ENCODE measurements at places on chromosomes 16 and 17.

DNA sequence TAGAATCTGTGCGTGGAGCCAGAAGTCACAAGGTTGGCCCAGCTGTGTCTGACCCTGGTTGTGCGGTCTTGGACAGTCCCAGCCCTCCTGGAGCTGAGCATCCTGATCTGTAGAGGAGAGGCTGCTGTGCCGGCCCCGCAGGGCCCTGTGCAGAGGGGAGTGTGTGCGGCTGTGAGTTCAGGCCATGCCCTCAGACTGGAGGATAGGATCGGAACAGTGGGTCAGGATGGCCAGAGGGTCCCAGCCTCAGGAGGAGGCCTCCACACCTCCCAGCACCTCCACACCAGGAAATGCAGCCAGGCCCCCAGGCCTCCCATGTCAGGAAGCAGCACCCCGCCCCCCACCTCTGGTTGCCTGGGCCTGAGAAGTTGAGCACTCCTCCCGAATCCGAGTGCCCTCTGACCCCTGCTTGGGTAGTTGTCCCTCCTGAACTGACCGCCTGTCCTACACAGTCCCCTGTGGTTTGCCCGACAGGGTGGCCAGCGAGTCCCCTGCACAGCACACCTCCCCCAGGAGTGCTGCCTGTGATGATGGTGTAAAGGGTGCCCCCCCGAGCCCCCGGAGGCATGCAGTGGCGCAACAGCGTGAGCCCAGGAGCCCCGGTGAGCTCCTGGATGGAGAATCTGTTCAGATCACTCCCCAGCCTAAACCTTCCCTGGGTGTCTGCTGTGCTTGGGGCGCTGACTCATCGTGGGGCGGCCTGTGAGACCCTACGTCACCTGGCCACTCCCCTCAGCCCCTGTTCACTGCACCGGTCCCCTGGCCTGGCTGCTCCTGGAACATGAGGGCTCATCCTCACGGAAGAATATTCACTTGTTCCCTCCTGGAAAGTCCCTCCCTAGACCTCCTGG, 285.2 kb downstream of the SEC14L1 start:
- DNase-seq, result no peak

GRCh38 chr16:76035689-76036088, 241.5 kb upstream of the CNTNAP4 start:
- no peak for DNase-seq

DNA sequence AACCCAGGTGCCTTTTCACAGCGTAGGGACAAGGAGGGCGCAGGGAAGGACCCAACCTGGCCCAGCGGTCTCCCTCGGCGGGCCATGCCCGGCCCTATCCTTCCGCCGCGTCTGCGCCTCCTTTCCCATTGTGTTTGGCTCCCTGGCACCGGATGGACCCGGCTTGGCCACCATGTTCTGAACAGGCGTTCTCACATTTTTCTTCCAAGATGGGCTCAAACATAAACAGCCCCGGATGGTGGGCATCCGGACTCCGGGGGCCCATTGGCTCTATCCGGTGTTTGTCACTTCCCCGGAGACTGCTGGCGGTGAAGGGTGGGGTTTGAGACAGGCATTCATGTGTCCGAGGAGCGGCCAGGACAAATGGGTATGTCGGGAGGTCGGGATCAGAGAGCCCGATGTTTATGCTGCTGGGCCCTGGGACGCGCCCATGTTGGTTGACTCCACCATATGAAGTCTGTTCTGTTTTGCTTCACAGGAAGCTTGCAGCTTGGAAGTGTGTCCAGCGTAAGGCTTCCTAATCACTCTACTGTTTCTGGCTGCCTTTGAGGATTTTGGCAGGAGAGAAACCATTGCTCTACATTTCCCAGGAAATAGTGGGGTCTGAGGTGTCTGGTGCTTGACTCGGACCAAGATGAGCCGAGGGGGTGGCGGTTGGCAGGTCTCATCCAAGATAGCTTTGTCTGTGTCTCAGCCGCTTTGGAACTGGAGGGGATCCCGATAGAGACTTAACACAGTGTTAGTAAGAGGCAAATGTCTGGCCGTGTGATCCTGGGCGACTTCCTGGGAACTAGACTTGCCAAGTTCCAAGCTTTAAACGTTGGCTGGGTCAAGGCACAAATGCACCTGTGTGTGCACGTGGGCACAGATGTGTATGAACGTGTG, 188.3 kb downstream of the IRF8 start:
- DNase-seq, result no peak

GRCh38 chr17:71085238-71086033, 916.1 kb downstream of the KCNJ2 start:
- peak; percentile 43 for DNase-seq

- DNase-seq, result no peak
These were observed 670 bp downstream of the TNFSF12 start for GRCh38 chr17:7549401-7550055.

All from RPMI8226 (cell line).